ENCODE measurements at places on chromosomes 12 and 14. TPM values are rescaled to one million over a fixed set of nuclear protein-coding genes. Genes with fewer than 3 reads are reported as not detected.

- DNase-seq: peak; percentile 49
These were observed 52.4 kb upstream of the CAPRIN2 start for GRCh38 chr12:30806989-30807694.

DNA sequence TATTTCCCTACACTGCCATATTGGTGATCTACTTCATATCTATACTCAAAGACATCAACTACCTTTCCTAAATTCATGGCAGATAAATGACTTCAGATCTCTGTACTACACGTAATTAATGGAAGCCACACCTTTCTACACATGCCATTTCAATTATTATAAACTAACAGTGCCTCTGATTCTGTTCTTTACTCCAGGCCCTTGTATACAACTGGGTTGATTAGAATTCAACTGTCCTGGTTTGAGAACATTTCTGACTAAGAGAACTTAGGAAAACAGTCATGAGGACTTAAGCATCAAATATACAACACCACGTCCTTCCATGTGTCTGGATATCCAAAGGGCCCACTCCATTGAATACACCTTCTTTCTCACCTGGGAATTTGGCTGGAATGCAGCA lies 1.8 kb downstream of the ACIN1 start:
- no peak for DNase-seq

GRCh38 chr12:1793426-1794210 lies 26.7 kb upstream of the LRTM2 start:
- DNase-seq: no peak

DNA sequence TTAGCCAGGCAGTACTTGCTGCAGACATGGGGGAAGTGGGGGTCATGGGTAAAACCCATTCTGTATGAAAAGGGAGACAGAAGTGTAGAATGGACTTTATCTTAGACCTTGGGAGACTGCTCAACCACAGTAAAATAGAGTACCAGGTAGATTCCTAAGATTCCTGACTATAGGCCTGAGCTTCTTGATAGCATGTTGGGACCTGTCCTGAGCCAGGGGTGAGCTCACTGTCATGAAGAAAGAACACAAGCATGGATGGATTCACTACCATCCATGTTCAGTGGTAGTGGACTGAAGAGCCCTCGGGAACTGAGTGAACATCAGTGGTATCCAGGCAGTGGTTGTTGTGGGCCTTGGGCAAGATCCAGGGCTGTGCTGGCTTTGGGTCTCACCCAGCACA lies 1003.8 kb downstream of the TMTC2 start:
- DNase-seq: no peak

DNA sequence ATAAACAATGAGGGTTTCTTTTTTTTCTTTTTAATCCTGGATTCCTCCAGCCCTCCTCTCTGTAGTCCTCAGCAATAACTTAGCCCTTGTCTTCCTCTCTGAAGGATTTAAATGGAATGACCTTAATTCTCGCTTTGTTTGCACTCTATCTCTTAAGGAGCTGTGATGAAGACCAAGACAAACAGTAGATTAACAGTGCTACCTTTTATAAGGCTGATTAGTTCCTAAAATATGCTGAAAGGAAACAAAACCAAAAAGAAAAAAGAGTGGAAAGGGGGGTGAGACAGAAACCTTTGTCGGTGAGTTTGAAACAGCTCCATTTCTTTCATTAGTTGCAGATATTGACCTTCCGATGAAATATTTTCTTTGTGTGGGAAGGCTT lies 38.7 kb upstream of the PTCSC3 start:
- DNase-seq: no peak

GRCh38 chr12:77089686-77090220 lies 24.4 kb upstream of the E2F7 start:
- DNase-seq: no peak

DNA sequence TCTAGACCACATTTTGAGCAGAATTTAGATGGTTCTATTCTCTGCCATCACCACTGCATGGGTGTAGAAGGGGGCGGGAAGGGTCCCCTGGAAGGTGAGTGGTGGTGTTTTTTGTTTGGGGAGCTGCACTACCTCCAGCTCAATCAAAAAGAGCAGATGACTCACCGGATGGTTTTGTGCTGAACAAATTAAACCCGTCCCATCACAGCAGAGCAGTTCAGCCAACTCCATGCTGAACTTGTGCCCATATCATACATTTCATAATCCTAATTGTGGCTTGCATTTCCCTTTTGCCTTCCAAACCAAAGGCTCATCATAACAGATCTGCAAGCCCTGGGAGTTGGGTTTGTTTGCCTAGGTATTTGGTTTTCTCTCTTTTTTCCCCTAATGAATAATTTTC lies 53.0 kb upstream of the RPH3A start:
- no peak for DNase-seq

GRCh38 chr14:103897075-103897947 lies 30.9 kb upstream of the TDRD9 start:
- DNase-seq: no peak

DNA sequence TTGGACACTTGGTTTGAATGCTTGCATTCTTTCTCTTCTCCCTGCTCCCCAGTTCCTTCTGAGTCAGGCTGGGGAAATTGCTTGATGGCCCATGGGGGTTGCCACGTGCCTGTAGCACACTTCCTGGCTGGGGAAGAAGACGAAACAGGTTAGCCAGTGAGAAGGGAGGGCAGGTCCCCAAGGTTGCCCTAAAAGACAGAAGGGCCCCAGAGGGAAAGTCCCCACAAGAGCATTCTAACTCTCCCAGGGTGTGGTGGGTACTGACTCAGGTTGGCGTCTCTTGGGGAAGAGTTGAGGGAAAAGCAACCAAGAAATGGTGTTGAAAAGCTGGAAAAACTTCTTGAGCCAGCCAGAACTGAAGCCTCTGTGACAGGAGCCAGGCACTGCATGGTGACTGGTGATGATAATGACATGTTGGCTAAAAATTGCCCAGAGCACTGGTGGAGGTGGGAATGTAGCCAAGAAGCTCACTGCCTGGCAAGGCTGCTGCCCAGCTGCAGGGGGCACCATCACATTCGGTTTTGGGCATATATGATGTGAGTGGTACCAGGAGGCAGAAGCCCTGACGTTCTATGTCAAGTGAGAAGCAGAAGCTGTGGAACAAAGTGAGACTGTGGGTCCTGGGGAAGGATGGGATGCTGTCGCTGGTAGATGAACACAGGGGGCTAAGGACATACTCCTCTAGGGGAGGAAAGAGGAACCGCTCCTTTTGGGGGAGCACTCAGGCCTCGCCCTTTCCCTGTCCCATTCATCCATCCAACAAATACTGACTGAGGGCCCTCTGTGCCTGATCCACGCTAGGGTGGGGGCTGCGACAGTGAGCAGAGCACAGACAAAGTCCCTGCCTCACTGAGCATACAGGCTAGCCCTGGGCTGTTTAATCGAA lies 8.1 kb upstream of the RABGGTA start:
- peak; percentile 59 for DNase-seq

GRCh38 chr14:77926942-77927341 lies 127.0 kb downstream of the ADCK1 start:
- no peak for DNase-seq

GRCh38 chr12:508145-508544 lies 48.4 kb downstream of the B4GALNT3 start:
- DNase-seq: no peak

GRCh38 chr14:66311990-66312389 lies 174.2 kb upstream of the CCDC196 start:
- DNase-seq: no peak

- DNase-seq: peak; percentile 86
These were observed 25.9 kb downstream of the SSH1 start for GRCh38 chr12:108831309-108831991.

The RFX4 gene
- total RNA-seq: not detected

The R3HDM2 gene
- total RNA-seq: 115 TPM

The CD163L1 gene
- not detected for total RNA-seq

The GDF3 gene
- total RNA-seq: not detected

The DIO2 gene
- total RNA-seq: not detected

The CCDC196 gene
- not detected for total RNA-seq

The NPAS3 gene
- total RNA-seq: not detected

Data from CD4-positive, CD25-positive, alpha-beta regulatory T cell (primary cell).